ENCODE measurements at places on chromosomes 7 and 10.

GRCh38 chr10:101839416-101840063 lies 4.1 kb downstream of the KCNIP2 start:
- peak; percentile 61 for DNase-seq

GRCh38 chr7:29780346-29780745 lies 26.0 kb upstream of the WIPF3 start:
- no peak for DNase-seq

GRCh38 chr10:79296431-79296830 lies 50.8 kb upstream of the PPIF start:
- DNase-seq, result no peak

GRCh38 chr10:5903563-5903962 lies 13.5 kb downstream of the FBH1 start:
- DNase-seq, result no peak

- DNase-seq, result no peak
Measured at GRCh38 chr7:15967551-15967950, 281.1 kb upstream of the MEOX2 start.

GRCh38 chr10:121928528-121928884 lies 675 bp upstream of the ATE1 start:
- DNase-seq, result no peak

DNA sequence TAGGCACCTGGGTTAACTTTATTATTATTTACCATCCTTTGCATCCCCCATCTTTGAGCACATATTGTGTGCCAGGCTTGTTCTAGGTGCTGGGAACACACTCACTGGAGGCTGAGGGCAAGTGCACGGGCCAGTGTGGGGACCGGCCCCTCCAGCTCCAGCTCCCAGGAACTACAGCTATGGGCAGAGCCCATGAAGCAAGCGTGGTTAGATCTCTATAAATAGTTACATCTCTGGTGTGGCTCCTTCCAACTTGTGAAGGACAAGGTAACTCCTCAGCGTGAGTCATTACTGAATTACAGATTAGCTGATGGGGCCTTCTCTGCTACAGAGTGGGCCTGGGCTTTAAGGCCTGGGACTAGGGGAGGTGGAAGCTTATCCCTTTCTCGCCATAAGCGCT lies 583.5 kb downstream of the SDK1 start:
- DNase-seq, result no peak

GRCh38 chr7:25482631-25483030 lies 254.3 kb upstream of the NPVF start:
- DNase-seq, result no peak

- DNase-seq, result no peak
Measured at GRCh38 chr7:27133409-27134231, 3.1 kb upstream of the HOXA4 start.

GRCh38 chr10:79358811-79359210 lies 11.5 kb downstream of the PPIF start:
- DNase-seq, result no peak

DNA sequence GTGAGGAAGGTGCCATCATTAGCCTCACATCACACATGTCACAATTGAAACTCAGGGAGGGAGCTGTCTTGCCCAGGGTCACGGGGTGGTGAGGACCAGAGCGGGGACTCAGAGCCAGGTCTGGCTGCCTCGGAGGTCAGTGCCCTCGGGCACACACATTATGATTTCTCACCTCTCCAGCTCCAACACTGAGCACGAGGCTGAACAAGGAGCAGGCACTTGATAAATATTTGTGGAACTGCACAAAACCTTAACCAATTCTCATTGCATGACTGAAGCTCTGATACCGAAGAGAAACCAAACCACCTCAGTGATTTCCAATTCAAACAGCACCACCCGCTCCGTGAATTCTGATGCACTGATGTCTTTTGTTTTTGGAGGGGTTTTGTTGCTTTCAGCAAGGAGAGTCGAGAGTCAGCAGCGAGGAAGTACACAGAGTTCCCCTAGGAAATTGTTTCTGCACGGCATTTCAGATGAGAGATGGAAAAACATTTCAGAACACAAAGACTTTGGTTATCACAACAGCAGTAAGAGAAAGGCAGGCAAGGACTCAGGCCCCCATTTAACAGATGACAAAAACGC lies 55.3 kb upstream of the ZMIZ1 start:
- DNase-seq, result no peak

GRCh38 chr7:112638675-112639400 lies 151.4 kb downstream of the TMEM168 start:
- DNase-seq, result no peak

DNA sequence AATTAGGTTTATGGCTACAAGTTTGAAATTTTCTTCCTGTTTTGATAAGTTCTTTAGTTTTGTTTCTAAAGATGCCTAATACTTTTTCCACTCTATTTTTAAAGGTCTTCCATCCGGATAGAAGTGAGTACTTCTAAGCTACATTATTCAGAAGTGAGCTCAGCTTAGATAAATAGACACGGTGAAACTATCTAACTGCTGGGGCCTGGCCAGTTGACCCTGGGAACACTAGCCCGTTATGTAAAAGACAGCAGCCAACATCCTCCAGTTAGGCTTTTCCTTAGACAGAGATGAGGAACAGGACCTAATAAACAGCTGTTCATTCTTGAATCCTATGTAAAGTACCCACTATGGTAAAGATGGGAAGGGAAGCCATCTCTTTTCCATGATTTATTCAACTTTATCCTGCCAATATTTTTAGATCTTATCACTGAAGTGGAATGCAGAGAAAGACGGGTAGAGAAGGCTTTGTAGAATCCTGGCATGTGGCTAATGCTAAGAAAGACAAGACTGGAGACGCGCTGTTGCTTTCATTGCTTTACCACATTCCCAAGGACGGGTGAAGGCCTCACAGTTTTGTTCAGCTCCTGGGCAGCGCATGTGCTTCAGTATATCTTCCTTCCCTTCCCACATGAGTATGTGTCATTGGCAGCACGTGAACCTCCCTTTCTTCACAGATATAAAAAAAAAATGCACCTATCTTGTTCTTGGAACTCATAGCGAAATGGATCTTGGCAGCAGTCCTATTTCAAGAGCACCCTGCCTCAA lies 340.0 kb upstream of the MEOX2 start:
- DNase-seq, result no peak

- DNase-seq, result peak; percentile 2
Measured at GRCh38 chr10:16902606-16903005, 85.4 kb upstream of the RSU1 start.

- peak; percentile 67 for DNase-seq
Measured at GRCh38 chr7:158811461-158811860, 17.8 kb downstream of the ESYT2 start.

GRCh38 chr10:80642661-80643060 lies 105.0 kb downstream of the SH2D4B start:
- no peak for DNase-seq

DNA sequence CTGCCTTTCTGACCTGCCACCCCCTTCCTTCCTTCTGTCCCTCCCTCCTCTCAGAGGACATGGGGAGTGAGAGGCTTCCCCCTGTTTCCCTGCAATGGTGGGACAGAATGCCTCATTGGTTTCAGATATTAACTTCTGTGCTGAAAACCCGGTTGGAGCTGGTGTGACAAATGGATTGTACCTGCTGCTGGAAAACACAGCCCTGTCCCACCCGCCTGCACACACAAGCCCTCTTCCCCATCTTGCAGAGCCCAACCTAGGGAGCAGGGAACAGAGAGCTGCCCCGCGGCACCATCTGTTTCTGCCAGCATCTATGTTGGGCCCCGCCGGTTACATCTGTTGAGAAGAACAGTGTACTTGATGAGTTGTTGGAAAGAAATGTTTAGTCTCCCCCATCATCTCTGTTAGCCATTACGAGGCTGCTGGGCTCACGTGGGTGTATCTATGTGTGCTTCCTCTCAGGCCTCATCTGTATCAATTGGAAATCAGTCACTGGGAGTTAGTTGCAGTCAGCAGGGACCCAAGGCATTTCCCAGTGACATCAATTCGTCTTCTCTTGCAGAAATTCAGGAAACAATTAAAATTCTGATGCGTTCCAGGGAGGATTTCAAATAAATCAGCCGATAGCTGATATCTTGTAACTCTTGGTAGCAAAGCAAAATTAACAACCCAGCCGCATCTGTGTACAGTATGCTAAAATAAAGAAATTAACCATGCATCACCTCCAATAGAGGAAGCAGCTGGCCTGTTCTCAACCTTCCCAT lies 725.6 kb upstream of the GALNT17 start:
- no peak for DNase-seq

DNA sequence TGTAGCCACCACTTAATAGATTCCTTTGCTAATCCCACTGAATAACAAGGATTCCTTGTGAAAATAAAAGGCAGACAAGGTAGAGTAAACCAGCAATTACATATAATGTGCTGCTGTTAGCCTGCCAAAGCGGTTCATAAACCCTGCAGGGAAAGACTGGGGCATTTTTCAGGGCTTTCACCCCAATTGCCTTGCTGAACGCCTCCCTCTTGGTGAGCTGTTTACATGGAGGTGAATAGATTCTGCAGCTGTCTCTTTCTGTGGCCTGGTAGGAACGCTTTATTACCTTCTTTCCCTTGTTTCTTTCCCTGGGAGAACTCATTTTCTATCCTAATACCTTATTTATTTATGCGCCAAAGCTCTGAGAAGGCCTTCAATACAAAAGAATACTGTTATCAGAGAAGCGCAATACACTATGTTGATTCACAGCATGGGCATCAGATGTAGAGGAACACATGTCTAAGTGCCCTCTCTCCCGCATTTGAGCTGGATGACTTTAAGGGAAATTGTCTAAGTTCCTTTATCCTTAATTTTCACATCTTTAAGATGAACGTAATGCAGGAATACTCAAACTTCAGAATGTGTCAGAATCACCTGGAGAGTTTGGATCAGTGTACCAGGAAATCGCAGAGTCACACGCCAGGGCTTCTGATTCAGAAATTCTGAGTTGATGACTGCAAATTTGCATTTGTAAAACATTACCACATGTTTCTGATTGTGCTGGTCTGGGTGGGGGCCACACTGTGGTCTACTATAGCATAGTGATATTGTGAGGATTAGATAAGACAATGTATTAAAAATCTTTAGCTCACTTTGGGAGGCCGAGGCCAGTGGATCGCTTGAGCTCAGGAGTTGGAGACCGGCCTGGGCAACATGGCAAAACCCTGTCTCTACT lies 1203.8 kb downstream of the SORCS3 start:
- no peak for DNase-seq

DNA sequence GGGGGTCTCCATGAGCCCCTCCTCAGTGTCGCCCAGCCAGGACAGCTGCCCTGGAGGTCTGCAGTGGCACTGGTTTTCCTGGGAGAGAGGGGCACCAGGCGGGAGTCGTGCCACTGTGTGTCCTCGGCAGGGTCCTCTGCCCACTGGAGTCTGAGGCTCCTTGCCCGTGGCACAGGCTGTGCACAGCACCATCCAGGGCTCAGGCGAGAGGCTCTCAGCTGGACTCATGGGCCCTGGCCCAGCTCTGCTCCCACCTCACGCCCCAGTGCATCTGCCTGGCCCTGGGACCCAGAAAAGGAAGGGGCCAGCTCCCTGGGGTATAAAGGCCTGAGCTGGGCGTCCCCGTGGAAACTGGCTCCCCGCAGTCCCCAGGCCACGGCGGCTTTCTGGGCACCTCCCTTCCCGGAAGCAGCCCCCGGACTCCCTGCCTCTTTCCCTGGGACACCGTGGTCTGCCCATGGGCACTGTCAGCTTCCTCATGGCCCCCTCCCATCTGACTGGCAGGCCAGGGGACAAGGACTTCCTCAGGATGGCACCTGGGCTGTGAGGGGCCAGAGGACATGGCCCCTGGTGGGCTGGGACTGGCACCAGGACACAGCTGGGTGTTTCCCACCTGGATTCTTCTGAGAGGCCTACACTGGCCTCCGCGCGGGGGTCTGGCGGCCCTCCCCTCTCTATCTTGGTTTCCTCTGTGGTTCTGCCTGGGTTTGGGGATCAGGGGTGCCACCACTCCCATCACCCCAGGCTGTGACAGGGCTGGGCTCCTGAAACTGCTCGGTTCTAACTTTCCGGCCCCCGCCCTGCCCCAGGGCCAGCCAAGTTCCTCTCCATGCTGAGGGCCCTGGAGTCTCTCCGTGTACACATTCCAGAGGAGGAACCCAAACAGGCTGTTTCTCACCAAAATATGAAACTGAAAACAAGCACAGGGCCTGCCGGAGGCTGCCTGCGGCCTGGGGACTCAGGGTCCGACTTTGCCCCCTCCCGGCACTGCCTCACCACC lies 5.5 kb downstream of the FOXL3 start:
- DNase-seq, result no peak

DNA sequence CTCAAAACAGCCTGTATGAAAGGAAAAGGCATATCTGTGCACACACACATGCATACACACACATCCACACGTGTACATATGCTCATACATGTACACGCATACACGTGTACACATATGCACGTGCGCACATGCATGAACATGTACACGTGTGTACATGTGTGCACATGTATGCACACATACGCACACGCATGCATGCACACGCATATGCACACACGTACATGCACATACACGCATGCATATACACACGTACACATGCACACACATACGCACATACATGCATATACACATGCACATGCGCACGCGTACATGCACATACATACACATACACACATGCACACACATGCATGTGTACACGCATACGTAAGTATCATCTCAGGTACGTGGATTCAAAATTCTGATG lies 19.4 kb downstream of the DIP2C start:
- no peak for DNase-seq

DNA sequence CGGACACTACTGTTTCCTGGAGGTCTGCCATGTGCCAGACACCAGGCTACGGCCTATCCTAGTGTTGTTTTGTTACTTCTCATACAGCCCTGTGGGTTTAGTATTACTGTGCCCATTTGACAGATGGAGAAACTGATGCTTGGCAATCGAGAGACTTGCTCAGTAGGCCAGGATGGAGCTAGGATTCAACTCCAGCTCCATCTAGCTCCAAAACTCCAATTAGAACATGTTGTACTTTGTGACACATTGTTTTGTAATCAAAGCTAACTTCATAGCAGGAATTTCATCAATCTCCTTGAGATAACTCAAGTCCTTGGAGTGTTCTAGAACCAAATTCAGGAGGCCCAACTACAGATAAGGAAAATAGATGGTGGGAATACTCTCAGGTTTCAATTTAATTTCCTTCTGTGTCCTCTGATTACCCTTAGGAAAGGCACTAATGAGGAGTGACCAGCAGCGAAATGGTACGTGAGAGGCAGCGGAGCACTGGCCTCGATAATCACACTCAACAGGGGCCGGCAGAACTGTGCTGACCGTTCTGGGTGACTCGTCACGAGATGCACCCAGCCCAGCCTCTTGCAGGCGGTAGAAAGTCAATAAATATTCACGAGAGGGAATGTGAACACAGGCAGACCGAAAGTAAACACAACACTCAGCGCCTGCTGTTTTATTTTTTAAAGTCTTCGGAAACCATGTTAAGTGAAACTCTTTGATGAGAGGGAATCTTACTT lies 269.6 kb upstream of the NEBL start:
- DNase-seq, result no peak

Data from stimulated activated CD8-positive, alpha-beta memory T cell treated with anti-CD3 and anti-CD28 coated beads, Interleukin-15, amount 100 ng/mL, for 48 hours (primary cell).